ENCODE measurements at places on chromosomes 3 and 15.
A peak's percentile ranks its signal among the peaks of the same experiment; 100 is the strongest.

DNA sequence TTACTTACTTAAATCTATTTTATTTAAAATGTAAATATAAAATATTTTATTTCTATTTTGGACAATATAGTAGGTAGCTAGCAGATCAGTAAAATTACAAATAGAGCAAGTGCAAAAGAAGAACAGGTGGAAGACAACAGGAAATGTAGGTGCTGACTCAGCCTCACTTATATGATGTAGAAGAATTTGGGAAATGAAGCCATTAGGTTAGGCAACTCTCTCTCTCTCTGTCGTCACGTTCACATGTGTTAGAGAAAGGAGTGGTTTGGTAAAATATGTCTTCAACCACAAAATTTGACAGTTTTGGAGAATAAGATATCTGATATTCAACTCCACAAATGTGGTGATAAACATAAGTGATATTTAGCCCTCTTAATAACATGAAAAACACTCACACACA is 532.5 kb upstream of the KCNMB2 start:
- no peak for DNase-seq

DNA sequence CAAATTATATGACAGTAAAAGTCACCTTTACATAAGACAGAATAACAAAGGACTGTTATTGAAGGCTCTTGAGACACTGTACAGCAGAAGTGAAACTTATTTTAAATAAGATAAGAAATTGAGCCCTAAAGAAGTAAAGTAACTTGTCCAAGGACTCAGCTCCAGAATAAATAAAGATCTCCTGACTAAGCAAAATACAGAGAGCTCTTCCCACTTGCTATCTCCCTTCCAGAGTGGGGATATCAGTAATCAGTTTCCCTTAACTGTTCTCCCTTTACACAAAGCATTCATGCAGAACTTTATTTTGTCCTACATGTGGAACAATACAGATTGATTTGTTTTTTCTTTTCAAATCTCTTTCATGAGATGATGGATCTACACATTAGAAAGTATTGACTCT is 129.5 kb upstream of the BHLHE40 start:
- DNase-seq = no peak

DNA sequence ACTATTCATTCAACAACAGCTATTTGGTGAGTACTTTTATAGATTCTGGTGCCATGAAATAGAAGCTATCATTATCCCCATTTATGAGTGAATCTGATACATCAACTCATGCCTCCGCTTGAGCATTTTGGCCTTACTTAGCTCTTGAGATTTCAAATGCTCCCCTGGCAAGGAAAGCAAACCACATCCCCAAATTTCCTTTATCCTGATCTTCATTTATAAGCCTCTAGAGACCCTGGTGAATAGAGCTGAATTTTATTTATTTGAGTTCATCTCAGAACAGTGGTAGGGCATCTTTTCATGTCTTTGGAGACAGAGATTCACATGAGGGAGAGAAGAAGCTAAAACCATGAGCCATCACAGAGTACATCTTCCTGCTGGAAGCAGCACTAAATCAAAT is 317.2 kb downstream of the SLC9A9 start:
- no peak for DNase-seq

- DNase-seq = no peak
Observed at GRCh38 chr3:118548434-118548833, 486.2 kb downstream of the IGSF11 start.

DNA sequence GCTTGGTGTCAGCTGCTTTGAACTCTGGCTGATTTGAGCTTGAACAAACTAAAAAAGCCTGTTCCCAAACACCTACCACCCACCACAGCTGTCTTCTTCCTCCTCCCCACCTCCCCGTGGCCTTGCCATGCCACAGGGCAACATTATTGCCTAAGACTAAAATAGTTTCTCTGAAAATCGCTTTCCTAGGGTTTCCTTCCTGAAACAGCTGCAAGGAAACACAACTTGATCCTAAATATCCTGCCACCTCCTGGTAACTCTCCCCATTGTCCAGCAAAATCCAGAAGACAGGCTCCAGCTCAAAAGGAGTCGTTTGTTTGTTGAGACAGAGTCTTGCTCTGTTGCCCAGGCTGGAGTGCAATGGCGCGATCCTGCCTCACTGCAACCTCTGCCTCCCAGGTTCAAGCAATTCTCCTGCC is 193.9 kb upstream of the TPM1 start:
- no peak for DNase-seq

GRCh38 chr3:67361323-67361722 is 293.1 kb downstream of the SUCLG2 start:
- DNase-seq = no peak

DNA sequence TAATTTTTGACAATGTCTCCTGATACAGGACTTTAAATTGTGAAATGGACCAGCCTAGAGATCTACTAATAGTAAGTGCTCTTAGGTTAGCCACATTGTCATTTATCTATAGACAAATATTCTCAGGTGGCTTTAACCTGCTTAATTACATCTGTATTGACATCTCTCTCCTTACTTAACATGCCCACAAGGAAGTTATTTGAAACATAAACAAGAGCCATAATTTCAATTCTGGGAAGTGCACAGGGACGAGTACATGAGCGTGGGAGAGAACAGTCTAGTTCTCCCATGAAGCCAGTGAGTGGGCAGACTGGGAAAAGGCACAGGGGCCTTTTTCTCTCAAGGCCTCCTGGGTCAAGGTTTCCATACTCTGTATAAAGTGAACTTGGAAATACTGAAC is 54.2 kb downstream of the NEK10 start:
- DNase-seq = no peak

- no peak for DNase-seq
Observed at GRCh38 chr3:27713435-27714145, 8.5 kb downstream of the EOMES start.

GRCh38 chr3:148881286-148881685 is 16.2 kb downstream of the CPA3 start:
- DNase-seq = no peak

GRCh38 chr3:9808345-9809037 is 1.6 kb upstream of the TTLL3 start:
- no peak for DNase-seq

DNA sequence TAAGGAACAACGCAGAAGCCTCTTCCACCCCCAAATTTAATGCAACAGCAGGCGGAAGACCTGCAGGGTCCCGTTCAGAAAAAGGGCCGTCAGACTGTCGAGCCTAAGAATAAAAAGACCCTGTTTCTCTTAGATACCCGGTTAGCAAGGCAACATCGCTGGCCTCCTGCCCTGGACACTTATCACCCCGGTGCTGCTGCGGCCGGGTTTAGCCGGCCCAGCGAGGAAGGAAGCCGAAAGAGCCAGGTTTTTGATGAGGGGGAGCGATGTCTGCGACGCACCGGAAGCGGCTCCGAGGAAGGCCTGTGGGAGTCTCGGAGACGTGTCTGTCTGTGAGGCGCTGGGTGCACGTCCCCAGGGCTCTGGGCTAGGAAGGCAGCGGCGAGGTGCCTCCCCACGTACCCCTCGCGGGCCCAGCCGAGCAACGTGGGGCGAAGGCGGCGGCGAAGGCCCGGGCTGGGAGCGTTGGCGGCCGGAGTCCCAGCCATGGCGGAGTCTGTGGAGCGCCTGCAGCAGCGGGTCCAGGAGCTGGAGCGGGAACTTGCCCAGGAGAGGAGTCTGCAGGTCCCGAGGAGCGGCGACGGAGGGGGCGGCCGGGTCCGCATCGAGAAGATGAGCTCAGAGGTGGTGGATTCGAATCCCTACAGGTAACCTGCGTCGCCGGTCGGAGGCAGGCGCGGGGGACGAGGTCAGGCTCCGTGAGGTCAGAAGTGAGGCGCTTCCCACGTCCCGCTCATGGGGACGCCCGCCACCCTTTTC is at the start of gene UBA5:
UBA5 (plus strand) TSS at position 278 of the 759 bp plus-strand sequence; CDS start at position 487, 209 bp downstream.
- peak; percentile 84 for DNase-seq

- DNase-seq = no peak
Observed at GRCh38 chr15:56989411-56989924, 71.0 kb downstream of the TCF12 start.

DNA sequence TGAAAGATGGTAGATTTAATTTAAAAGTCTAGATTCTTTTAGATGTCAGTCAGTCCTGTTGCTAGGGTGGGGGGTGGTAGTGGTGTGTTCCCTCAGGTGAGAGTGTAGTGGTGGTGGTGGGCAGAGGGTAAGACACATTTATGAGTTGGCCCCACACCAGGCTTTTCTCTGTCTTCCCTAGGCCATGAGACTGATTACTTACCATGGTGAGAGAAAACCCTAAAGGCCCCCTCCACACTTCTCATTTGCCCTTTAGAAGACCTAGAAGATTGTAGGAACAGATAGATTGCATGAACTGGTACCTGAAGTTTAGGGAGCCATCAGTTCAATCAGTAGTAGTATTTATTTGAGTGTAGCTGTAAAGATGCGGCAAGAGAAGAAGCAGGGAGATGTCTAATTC is 20.9 kb downstream of the FNDC3B start:
- no peak for DNase-seq

DNA sequence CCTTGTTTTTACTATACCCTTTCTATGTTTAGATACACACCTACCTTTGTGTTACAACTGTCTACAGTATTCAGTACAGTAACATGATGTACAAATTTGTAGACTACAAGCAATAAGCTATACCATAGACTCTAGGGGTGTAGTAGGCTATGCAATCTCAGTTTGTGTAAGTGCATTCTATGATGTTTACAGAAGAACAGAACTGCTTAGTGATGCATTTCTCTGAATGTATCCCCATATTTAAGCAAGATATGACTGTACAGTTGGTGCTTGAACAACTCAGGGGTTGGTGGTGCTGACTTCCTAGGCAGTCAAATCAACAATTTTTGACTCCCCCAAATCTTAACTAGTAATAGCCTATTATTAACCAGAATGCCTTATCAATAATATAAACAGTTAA is 467.1 kb upstream of the TGFBR2 start:
- no peak for DNase-seq

GRCh38 chr3:109685084-109686079 is 348.0 kb upstream of the DPPA4 start:
- no peak for DNase-seq

DNA sequence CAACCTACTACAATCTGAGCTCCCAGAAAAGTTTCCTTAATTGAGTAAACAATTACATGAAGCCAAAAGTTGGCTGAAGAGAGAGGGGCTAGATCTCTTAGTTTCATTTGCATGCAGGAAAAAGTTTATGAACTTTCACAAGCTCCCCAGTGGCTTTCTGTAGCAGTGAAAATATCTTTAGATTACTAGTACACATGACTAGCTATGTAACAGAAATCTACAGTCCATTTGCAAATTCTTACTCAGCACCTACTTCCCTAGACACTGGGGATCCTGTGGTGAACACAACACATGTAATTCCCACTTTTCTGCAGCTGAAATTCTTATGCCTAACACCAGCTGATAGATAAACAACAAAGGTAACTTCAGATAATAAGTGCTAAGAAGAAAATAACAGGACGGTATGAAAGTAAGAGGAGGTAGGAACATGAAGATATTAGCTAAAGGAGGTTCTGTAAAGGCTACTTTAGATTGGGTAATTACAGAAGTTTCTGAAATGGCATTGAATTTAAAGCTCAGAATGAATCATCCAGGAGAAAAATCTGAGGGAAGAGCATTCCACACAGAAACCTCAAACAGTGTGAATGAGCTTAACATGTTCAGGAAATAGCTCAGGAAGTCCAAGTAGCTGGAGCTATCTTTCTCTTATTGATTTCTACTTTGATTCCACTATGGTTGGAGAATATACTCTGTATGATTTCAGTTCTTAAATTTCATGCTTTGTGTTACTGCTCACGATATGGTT is 204.8 kb downstream of the MAGI1 start:
- no peak for DNase-seq

DNA sequence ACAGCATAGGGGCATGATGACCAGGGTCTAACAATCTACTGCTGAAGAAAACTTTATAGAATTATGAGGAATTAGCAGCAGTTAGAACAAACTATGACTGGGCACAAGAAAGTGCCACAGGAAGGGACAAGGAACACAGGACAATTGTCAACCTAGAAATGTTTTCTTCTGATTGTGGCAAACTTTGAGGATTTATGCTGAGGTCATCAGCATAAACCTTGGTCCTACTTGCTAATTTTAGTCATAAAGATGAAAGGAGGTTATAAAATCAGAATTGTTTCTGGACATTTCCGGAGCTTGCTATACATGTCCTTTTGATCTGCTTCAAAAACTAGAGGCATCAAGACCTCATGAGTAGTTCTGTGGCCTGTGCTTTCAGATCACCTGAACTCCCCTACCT is 446.6 kb upstream of the THBS1 start:
- DNase-seq = no peak

DNA sequence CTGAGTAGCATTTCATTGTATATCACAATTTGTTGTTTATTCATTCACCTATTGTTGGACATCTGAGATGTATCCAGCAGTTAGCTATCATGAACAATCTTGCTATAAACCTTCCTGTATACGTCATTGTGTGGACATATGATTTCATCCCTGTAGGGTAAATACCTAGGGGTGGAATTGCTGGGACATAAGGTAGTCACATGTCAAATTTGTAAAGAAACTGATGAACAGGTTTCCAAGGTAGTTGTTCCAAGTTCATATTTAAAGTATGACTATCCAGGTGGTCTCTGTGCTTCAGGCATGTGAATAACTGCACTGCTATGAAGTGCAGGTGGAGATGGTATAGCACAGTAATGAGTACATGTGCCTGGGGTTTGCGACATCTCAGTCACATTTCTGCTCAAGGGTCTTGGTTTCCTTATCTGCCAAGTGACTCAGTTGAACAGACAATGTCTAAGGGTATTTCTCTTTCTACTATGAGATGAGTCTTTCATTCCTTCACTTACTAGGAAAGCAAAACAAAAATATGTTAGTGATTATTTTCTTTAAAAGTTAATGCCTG is 229.0 kb upstream of the HES1 start:
- DNase-seq = no peak

GRCh38 chr3:130604806-130605205 is 87.8 kb downstream of the COL6A6 start:
- no peak for DNase-seq

- no peak for DNase-seq
Observed at GRCh38 chr3:94626573-94626972, 563.7 kb downstream of the NSUN3 start.

- peak; percentile 97 for DNase-seq
Observed at GRCh38 chr3:138774529-138775253, 60.0 kb downstream of the PIK3CB start.

DNA sequence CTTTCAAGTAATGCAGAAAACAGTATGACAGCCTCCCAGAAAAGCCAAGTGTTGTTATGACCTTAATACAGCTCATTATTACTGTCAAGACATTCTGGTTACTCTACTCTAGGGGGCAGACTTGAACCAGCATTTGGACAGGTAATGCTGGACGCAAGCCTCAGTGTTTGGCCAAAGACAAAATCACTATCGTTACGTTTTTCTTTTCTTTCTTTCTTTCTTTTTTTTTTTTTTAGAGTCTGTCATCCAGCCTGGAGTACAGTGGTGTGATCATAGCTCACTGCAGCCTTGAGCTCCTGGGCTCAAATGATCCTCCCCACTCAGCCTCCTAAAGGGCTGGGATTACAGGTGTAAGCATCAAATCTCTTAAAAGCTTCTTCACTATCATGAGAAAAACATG is 29.4 kb upstream of the TMEM45A start:
- peak; percentile 43 for DNase-seq
